GM12891 (cell line): ENCODE measurements at places on chromosomes 7 and 10.

GRCh38 chr10:53434413-53434812 is 661.8 kb upstream of the MBL2 start:
- DNase-seq: no peak

GRCh38 chr10:93963434-93963833 is 30.3 kb upstream of the PLCE1 start:
- DNase-seq: no peak

DNA sequence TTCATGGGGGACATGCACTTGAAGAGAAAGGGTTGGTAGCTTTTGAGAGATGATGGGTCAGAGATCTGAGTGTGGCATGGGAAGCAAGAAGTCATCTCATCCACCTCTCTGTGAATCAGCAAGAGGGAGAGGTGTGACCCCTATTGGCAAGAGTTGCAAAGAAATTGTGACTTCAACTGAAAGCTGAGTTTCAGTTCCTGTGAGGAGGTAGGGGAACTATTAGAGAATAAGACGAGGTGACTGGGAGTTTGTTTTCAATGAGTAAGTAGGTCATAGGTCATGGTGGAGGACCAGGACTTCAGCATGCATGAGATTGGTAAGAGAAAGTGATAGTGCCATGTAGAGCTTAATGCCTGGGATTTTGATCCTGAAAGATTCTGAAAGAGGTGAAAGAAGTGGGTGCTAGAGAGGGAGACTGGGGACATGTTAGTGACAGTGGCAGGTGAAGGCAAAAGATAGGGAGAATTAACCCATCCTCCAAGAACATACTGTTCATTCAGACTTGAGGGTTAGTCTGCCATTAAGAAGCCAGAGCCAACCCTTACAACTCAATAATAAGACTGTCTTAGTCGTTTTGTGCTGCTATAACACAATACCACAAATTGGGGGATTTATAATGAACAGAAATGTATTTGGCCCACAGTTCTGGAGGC is 75.5 kb upstream of the CAPZA2 start:
- DNase-seq: peak; percentile 42

- DNase-seq: no peak
Measured at GRCh38 chr7:115122388-115122787, 200.5 kb downstream of the MDFIC start.

DNA sequence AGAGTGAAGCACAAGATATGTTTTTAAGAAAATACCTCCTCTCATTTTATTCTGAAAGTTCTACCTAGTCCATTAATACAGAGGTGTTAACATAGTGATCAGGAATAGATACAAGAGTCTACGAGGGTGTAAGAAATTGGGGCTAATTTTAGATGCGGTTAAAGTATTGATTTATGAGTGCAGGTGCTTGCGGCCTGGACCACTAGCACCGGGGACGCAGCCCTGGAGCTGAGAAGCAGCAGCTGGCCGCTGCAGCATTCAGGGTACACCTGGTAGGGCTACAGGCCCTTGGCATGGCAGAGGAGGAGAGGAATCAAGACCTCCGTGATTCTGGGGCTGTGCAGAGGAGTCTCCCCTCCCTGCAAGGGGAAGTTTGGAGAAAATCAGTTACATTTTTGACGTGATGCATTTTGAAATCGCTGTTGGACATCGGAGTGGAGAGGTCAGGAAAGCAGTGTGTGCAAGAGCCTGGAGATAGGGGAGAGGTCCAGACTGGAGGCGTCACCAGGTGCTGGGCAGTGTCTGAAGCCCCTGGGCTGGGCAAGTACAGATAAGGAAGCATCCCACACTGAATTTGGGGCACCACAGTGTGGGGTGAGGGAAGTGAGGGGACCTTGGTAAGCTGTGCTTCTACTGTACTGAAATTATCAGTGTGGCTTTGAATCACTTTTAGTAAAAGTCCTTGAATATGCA is 112.3 kb downstream of the VWC2 start:
- DNase-seq: no peak

- no peak for DNase-seq
Measured at GRCh38 chr7:513521-514166, 6.0 kb downstream of the PDGFA start.
